ENCODE measurements at places on chromosomes 3 and 15.

GRCh38 chr3:125054062-125054448 is 1.7 kb downstream of the HEG1 start:
- DNase-seq = no peak

DNA sequence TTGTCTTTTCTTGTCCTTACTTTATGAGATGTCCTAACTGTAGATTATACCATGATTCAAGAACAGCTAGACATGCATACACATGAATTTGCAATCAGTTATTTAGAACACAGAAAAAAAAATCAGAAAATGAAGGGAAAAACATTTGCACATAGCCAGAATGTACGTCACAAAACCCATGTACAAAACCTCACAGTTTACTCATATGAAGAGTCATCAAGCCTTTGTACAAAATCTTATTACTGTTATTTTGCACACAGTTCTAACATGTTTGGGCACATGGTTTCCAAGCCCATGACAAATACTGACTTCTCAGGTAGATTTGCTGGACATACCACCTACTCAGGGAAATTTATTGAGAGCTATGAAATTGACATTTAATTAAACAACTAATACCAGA is 48.2 kb downstream of the MAP3K13 start:
- DNase-seq = no peak

DNA sequence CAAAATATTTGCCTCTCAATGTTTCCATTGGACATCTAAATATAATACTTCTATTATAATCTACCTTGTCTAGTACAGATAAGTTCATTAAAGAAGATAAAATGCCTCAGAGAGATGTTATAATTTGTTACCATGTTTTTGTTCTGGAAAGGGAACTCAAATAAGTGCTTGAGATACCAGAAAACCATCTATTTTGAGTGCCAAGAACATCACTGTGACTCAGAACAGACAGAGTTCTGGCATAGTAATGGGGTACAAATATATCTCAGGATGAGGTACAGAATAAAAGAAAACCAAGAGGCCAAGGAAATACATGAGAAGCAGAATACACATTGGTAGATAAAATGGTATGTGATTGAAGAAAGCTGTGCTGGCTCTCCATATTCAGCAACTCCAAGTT is 58.9 kb downstream of the IMPG2 start:
- no peak for DNase-seq

- no peak for DNase-seq
Measured at GRCh38 chr15:42064271-42064670, 30.1 kb downstream of the PLA2G4D start.

- DNase-seq = no peak
Measured at GRCh38 chr15:96888764-96889163, 558.3 kb downstream of the NR2F2 start.

DNA sequence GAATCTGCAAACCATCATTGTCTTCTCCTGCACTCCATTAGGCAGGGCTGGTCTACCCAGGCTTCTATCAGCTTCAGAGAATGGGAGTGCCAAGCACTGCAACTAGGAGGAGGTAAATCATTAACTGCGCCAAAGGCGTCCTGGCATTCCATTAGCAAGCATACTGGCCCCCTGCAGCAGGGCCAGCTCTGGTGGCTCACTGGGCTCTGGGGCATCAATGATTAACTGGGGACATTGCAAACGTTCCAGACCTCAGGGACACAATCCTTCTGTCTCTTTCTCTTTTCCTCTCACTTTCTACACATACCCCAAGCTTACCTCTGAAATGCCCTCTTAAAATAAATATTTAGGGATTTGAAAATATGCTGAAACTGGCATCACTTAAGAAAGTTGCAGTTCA is 129.0 kb downstream of the MYLK start:
- DNase-seq = no peak

GRCh38 chr15:74788683-74789151 is 6.8 kb downstream of the CSK start:
- DNase-seq = no peak

DNA sequence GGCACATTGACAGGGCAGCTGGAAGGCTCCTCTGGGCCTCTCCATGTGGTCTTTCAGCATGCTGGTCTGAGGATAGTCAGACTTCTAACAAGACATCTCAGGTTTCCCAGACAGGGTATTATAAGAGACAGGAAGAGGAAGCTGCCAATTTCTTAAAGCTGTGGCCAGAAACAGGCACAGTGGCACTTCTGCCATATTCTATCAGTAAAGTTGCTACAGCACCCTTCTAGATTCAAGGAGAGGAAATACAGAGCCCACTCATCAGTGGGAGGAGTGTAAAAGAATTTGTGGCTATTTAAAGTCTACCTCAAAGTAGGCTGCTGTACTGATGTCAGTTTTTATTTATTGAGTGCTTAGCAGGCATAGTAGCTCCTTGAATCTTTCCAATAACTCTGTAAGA is 55.5 kb downstream of the BTD start:
- no peak for DNase-seq

- no peak for DNase-seq
Measured at GRCh38 chr3:69126999-69127398, 4.6 kb upstream of the LMOD3 start.

DNA sequence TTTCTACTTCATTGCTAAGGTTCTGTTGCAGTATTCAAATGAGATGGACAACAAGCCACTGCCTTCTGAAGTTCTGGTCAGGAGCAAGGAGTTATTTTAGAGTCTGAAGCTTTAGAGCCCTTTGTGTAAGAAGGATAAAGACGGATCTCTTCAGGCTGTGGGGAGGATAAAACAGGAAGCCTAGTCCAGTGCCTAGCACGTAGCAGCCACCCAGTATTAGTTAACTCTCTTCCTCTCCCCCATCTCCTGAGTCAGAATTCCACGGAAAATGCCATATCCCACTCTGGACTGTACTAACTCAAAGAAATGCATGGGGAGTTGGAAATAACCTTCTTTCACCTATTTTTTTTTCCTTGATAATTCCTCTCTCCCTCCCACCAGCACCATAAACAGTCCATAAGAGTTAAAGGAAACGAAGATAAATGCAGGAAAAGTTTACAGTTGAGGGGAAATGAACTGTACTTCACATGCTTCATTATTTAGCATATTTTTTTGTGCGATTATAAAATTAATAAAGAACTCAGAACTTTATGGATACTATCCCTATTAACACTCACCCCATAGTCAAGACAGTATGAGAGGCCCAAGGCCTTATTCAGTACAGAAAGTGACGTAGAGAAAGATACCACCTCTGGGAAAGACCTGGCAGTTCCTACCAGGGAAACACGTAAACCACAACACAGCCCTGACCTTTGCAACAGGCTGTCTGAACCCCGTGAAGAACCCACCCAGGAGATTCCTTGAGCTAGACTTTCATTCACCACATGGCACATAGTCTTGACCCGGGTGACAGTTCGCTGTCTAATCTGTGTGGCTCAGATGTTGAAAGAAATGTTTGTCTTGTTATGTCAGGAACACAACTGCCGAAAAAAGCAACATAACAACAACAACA is 9.2 kb downstream of the IGF2BP2 start:
- DNase-seq = no peak

GRCh38 chr3:124410471-124410870 is 319.8 kb upstream of the UMPS start:
- no peak for DNase-seq

DNA sequence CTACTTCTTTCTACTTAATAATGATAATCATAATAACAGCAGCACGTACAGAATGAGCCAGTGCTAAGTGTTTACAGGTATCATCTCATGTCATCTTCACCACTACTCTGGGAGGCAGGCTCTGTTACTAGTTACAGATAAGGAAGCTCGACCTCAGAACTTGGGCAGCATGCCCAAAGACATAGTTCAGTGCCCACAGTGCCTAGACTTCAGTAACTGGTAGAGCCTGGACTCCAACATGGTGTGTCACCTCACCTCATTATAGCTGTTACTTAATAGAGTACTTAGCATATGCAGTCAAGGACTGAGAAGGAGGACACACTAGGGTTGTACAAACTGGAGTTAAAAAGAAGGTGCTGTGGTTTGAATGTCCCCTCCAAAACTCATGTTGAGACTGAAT is 7.6 kb downstream of the GADL1 start:
- no peak for DNase-seq

- peak; percentile 16 for DNase-seq
Measured at GRCh38 chr3:32733631-32734229, 48.7 kb downstream of the CNOT10 start.

GRCh38 chr3:53254509-53255422 is 1.1 kb downstream of the TKT start:
- peak; percentile 37 for DNase-seq

GRCh38 chr15:29050870-29051269 is 165.1 kb downstream of the APBA2 start:
- DNase-seq = no peak

- no peak for DNase-seq
Measured at GRCh38 chr3:143627336-143627735, 220.9 kb downstream of the SLC9A9 start.

- DNase-seq = no peak
Measured at GRCh38 chr3:63968612-63969350, 54.5 kb downstream of the PSMD6 start.

GRCh38 chr3:48090166-48090939 is 74.1 kb upstream of the MAP4 start:
- DNase-seq = no peak

DNA sequence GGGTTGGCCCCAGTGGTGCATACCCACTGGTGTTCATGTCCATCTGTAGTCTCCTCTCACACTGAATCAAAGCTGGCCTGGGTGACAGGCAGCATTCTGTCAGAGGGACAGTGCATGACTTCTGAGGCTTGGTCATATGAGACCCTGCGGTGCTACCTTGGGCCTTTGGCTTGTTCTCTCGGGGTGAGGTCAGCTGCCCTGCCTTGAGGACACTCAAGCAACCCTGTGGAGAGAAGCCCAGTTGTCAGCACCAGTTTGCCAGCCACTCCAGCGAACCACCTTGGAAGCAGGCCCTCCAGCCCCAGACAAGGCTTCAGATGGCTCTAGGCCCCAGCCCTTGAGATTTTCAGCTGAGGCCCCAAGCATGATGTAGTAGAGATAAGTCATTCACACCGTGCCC is 16.9 kb upstream of the RAB7A start:
- DNase-seq = no peak

DNA sequence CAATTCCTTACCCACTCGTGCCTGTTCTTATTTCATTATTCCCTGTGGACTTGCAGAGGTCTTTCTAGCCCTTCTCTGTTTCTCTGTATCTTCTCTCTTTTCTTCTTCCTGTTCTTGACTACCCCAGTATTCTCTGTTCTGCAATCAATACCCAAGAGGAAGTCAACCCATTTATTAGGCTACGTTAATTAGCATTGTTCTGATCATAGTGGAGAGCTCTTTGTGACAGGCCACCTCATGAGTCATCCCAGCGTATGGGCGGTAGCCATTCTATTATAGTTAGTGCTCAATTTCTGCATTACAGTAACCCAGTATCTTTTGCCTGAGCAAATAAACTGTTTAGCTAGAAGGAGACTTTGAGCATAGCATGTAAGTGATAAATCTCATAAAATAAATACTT is 259.5 kb upstream of the GRM7 start:
- DNase-seq = no peak

DNA sequence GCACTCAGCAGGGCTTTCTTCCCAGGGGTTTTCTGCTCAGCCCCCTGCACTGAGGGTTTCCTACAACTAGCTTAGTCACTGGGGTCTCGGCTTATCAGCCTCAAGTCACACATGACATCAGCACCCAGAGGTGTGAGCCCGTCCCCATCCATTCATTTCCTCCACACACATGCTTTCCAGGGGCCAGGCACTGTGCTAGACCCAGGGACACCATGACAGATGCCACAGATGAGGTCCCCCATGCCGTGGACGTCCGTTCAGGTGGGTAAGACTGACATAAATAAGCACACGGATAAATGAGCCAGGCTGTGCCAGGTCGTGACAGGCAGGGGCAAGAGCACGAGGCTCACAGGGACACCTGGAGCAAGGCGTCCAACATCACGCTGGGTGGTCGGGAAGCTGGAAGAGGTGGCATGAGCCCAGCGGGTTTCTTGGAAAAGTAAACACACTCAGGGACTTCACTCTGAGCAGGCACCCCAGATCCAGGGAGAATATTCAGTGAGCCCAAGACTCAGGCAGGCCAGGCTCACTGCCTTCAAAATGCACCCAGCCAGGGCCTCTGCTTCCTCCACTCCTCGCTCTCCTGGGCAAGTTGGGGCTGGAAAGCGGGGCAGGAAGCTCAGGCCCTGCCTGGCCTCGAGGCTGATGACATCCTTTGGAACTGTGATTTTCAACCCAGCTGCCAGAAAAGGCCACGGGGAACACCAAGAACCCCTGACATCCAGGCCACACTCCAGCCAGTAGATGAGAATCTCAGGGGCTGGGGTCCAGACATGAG is 139.3 kb downstream of the CHSY1 start:
- no peak for DNase-seq

DNA sequence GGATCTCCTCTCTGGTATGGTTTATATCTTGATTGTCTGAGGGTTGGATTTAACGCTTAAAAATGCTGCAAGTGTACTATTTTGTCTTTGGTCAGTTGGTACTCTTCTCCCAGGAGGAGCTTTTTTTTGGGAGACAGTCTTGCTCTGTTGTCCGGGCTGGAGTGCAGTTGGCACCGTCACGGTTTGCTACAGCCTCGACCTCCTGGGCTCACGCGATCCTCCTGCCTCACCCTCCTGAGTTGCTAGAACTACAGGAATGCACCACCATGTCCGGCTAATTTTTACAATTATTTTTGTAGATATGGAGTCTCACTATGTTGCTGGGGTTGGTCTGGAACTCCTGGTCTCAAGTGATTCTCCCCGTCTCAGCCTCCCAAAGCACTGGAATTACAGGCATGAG is 89.5 kb downstream of the FNDC3B start:
- no peak for DNase-seq

GRCh38 chr3:171005648-171006047 is 20.9 kb downstream of the SLC2A2 start:
- no peak for DNase-seq

DNA sequence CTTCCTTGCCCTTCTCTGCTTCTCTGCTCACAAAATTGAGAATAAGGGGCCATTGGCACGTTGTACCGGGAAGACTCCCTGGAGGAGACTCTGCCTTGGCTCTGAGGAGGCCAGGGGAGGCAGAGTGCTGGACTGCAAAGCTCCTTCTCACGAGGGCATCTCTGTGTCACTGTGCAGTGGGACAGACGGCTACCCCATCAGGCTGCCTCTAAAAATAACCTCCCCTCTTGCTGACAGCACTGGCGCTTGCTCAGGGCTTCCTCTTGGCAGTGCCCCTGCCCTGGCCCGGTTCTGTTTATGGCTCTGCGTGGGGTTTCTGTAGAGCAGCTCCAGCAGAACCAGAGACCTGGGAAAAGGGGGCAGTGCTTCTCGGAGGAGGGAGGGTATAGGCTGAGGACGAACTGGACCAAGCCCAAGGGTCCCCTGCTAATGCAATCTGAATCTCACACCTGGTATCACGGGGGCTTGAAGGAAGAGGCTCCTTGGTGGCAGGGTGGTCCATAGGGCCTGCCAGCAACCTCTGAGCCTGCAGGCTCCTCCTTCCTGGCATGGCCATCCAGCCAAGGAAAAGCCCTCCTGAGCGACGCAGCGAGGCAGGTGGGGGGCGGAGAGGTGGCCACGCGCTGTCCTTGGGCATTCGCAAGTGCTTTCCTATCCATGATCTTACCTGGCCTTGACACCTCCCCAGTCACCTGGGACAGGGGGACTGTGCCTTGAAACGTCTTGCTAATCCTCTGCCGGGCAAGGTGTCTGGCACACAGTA is 63.3 kb upstream of the TLE3 start:
- DNase-seq = no peak

- DNase-seq = no peak
Measured at GRCh38 chr3:121895121-121895520, 920 bp downstream of the SLC15A2 start.

Data from globus pallidus (tissue), 1 donor.